H9 (cell line): ENCODE measurements at places on chromosomes 12 and 14. TPM values are rescaled to one million over a fixed set of nuclear protein-coding genes. Genes with fewer than 3 reads are reported as not detected.

DNA sequence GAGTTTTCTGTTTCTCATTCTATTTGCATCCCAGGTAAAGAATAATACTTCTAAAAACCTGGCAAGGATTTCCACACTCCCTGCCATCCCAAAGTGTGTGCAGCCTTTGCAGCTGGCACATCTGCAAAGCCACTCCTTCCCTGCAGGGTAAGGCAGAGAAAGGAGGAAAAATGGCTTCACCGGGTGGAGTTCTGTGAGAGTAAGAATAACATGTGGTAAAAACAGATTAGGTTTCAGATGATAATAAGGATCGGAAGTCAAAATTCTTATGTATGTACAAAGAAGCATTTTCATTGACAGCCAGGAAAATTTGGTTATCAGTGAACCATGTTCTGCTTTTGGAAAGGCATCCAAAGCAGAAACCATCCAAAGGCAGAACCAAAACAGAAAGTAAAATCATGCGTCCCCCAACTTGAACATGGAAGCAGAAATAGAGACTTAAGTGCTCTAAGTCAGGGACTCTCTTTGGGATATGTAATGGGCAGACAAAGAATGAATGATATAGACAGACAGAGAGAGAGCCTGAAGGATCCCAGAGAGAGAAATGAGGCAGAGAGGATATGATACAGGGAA is 192.6 kb upstream of the CCDC196 start:
- DNase-seq = no peak

The IRAK3 gene
- 0.29 and 0.44 TPM in 2 replicates for total RNA-seq

DNA sequence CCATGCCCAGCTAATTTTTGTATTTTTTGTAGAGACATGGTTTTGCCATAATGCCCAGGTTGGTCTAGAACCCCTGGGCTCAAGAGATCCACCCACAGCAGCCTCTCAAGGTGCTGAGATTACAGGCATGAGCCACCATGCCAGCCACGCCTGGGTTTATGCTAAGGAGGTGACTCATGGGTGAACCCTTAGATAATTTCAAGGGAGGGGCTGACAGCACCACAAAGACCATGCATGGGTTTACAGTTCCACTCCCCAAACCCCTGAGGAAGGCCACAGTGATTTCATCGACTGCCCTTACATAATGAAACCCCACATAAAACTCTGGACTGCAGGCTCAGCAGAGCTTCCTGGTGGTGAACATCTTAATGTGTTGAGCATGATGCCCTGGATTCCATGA is 33.7 kb downstream of the TMEM132D start:
- no peak for DNase-seq

- no peak for DNase-seq
Measured at GRCh38 chr12:104420868-104421267, 35.9 kb upstream of the CHST11 start.

- peak; percentile 81 for DNase-seq
Measured at GRCh38 chr12:81759190-81760051, at the start of gene PPFIA2. PPFIA2 (minus strand) TSS chr12:81759350.

The NYNRIN gene
- 18.1 and 18.7 TPM in 2 replicates for total RNA-seq

The ALX1 gene
- 2.1 and 3.2 TPM in 2 replicates for total RNA-seq

DNA sequence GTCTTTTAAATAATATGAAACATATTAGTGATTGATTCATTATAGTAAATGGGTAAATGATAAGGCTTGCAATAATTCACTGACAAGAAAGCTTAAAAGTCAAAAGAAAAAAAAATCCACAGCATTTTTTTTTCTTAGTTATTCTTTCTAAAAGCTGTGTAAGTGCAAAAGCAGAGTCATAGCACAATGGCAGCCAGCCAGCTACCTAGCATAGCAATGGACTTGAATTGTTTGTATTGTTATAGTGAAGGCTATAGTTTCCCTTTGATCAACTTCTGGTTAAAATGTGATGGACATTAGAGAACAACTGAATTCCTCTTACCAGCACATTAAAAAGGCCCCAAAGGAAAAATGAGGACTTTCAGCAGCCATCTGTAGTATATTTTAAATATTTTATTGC is 232.1 kb downstream of the NAV3 start:
- no peak for DNase-seq

The CLMN gene
- total RNA-seq = 7.6 and 8.4 TPM in 2 replicates

The CCDC197 gene
- total RNA-seq = not detected in 2 replicates

GRCh38 chr12:20628999-20629398 is 66.1 kb upstream of the SLCO1C1 start:
- DNase-seq = no peak

- no peak for DNase-seq
Measured at GRCh38 chr14:55707365-55707804, 127.4 kb downstream of the KTN1 start.

DNA sequence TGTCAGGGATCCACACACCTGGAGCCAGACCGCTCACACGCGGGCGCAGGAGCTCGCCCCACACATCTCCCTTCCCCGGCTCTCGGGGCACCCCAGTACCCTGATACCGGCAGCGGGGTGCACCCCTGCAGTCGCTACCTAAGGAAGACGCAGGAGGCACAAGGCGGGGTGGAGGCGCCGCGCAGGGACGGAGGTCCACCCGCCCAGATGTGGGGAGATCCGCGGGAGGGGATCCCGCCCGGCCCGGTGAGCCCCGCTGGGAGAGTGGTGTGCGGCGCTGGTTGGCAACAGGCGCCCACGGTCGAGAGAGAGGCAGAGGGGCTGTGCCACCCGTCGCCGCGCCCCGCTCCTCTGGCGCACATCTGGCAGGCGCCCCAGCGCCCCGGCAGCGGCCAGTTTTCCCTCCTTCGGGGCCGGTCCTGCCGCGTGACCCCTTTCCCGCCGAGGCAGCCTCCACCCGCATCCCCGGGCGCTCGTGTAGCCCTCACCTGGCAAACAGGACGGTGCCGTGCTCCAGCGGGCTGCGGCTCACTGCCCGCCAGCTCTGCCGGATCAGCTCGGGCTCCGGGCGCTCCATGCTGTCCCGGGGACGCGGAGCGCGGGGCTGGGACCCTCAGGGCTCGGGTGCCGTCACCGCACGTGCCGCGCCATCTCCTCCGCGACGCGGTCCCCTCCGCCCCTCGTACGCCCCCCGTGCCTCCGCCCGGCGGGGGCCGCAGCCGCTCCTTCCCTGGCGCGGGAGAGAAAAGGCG is 469 bp downstream of the NGB start:
- no peak for DNase-seq

DNA sequence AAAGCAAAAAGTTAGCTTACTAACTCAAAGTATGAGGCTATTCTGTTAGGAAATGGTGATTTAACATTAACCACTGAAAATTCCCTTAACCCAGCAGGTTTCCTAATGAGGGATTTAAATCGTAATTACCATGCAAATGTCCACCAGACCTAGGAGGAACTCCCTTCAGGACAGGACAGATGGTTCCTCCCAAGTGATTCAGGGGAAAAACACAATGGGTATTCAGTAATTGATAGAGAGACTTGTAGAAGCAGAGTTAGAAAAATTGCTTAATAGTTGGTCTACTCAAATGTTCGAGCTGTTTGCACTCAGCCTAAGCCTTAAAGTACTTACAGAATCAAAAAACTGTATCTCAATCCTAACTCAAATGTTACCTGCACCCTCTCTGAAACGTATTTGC is 21.6 kb downstream of the RERGL start:
- DNase-seq = no peak

DNA sequence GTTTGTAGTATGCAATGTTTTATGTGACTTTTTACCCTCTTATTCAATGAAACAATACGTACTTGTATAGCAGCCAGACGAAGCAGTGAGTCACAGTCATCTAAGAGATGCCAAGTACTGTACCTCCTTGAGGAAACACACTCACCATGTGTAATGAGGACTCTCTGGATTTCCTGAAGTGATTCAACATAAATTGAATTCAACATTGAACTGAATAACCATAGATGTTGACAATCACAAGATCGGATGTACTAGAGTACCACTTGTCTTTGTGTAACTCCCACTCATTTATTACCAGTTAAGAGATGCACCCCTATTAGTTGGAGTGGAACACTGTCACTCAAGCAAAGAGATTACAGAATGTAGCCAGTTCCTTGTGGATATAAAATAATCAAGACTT is 175.2 kb upstream of the HMGA2 start:
- no peak for DNase-seq

The SPATS2 gene
- 16.0 and 17.1 TPM in 2 replicates for total RNA-seq

DNA sequence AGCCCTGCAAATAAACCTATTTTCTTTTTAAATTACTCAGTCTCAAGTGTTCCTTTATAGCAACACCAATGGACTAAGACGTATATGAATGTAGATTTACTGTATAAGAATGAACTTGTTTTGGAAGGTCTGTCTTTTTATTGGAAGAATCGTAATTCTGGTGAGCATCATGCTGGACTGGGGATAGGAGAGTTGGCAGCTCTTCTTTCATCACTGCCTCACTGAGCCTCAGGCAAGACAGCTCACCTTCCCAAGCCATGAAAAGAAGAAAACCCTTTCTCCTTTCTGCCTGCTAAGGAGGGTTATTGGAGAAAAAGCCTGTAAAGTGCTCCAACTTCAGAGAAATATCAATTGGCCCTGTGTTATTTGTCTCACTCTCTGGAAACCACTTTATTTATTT is 9.1 kb upstream of the RNF34 start:
- DNase-seq = no peak

DNA sequence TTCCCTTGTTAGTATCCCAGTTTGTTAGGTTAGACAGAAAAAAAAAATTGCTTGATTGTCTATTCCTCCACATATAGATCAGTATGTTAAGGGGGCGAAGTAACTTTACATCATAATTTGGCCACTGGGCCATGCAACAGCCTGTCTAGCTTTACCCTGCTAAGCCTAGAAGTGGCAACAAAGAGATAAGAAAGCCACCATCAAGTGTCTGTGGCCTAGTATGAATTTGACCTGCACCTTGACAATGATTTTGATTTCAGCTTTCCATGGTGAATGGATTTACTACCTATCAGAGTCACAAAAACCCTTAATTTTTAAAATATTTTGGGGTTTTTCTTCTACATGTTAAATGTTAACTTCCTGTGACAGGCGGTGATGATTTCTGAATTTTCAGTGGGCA is 63.9 kb downstream of the LIN52 start:
- DNase-seq = no peak

- no peak for DNase-seq
Measured at GRCh38 chr14:68673464-68673863, 119.4 kb downstream of the ZFP36L1 start.

GRCh38 chr12:44875954-44876543 is at the start of gene NELL2:
NELL2 (minus strand) TSS chr12:44876315; CDS start chr12:44875869, 446 bp downstream.
- DNase-seq = peak; percentile 92

The SIX6 gene
- total RNA-seq = not detected in 2 replicates

DNA sequence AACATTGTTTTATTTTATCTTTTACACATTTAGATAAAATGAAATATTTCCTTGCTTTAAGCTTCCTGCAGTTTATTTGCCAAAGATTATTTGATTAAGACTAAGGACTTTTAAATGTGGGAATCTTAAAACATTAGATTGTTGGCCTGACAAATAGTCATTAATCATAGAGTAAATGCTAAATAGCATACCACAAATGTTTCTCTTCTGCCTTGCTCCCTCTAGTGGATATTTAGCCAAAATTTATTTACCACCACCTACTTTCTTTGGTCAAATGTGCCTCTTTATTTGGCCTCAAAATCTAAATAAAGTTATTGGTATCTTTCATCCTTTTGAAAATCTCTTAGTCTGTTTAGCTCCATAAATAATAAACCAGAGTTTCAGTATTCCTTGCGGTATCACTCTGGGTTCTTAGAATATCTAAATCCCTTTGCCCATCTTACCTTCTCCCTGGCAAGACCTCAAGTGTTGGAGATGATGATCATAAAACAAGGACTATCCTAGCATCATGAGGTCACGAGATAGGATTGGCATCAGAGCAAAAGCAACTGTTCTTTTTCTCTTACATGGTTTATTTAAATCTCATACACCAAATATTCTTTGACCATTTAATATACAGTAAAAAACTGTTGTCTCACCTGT is 150.6 kb upstream of the AEBP2 start:
- no peak for DNase-seq

DNA sequence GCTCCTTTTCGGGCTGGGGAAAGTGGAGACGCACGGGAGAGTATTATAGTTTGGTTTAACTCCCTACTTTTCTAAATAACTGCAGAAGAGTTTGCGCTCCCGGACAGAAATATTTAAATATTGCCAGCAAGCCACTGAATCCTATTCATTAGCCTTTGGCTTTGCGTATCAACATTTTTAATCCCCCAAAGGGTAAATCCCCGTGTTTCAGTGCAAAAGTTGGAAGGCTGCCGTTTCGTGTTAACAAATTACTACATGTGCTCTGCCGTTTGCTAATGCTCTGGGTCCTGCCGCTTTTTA is 372 bp upstream of the DPF3 start:
- DNase-seq = no peak

GRCh38 chr12:132954471-132955048 is 1.5 kb downstream of the ZNF605 start:
- DNase-seq = no peak

DNA sequence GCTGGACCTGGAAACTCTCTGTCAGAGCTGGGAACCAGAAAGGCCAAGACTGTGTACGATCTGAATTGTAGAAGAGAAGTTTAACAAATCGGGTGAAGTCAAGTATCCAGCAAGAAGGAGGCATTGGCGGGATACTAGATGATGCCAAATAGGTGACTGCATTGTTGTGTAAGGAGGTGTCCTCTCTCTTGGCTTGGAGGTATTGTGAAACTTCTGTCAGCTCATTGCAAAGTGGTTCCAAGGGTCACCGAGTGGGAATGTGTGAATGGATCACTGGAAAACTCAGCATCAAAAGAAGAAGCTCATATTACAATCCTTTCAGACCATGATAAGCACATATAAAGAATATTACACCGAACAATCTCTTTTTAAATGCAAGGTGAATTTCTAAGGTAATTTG is 11.7 kb downstream of the NAV3 start:
- DNase-seq = no peak

The SLC38A1 gene
- total RNA-seq = 206 and 216 TPM in 2 replicates

The KLRK1 gene
- not detected in 2 replicates for total RNA-seq

GRCh38 chr12:53196486-53196885 is 10.6 kb downstream of the ITGB7 start:
- no peak for DNase-seq

DNA sequence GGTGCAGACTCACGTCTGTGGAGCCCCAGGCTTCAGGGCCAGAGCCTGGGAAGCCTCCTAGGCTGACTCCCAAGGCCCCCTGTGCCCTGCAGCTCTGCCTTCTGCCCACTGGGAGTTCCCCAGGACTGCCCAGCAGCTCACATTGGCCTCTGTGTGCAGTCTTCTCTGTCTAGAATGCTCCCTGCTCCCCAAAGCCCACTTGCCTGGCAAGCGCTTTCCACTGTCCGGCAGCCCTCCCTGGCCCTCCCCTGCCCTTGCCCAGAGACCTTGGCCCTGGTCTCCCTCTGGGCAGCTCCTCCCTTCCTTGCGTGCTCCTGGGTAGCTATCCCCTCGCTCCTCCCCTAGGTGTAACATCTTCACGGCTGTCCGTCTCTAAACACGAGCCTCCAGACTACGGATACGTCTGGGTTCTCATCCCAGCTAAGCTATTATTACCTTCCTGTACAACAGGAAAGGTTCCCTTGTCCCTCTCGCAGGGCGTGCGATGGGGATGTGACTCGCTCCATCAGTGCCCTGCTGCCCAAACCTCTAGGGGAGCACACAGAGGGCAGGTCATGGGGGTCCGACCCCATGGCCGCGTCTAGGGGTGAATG is 325.5 kb upstream of the RTL1 start:
- DNase-seq = peak; percentile 24

- no peak for DNase-seq
Measured at GRCh38 chr14:29846339-29847055, 81.2 kb downstream of the PRKD1 start.

The STRAP gene
- total RNA-seq = 210 and 218 TPM in 2 replicates

The NINJ2 gene
- total RNA-seq = 0.24 and 0.77 TPM in 2 replicates
